ENCODE measurements at places on chromosomes 1 and 21.

- no peak for DNase-seq
Observed at GRCh38 chr21:31599013-31599412, 60.5 kb upstream of the SOD1 start.

- no peak for DNase-seq
Observed at GRCh38 chr1:105343317-105343716, 1593.6 kb downstream of the AMY1C start.

DNA sequence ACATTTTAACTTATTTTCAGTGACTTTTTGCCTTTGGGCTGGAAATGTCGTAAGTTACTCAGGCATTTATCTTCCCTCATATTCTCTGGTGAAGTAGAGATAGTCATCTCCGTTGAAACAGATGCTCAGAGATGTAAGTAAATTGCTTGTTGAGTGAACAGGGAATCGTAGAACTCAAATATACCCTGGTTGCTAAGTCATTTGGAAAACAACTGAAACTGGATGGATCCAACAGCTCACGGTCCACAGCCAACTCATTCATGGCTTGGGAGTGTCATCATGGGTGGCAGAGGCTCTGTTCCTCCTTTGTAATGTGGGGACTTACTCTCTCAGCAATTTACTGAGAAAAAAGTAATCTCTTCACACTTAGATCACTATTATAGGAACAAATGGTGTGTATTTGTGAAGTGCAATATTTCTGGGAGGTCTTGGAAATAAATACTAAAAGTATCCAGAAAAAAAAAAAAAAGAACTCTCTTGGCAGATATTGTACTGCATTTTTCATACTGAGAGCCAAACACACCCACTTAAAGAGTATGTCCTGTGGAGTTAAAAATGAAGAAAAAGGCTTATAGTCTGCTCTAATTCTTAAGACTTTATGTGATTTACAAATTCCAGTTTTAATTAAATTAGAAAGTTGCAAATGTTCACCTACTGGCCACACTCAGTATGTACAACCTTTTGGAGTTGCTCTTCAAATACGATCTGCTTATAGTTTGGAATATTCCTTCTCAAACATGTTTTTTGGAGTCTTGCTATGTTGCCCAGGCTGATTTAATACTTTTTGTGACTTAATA is 107.4 kb downstream of the LEPR start:
- DNase-seq, result no peak

DNA sequence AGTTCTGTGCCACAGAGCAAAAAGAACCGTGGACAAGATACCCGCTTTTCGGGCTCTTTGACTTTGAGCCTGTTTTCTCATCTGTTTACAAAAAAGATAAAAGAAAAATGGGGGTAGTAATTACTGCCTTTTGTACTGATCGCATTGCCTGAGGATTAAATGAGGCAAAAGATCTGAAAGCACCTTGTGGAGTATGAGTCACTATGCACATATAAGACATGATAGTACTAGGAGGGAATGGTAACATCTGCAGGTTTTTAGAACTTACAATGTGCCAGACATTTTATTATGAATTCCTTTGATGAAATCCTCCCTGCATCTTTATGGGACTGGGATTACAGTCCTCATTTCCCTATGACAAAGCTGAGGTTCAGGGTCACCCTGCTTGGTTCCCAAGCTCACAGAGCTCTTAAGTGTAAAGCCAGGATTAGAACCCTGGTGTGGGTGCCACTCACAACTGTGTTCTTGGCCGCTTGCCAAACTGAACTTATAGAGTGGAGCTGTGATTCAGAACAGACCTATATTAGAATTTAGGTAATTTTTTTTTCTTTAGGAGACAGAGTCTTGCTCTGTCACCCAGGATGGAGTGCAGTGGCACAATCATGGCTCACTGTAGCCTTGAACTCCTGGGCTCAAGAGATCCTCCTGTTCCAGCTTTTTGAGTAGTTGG is 1.8 kb downstream of the DISC1 start:
- no peak for DNase-seq

DNA sequence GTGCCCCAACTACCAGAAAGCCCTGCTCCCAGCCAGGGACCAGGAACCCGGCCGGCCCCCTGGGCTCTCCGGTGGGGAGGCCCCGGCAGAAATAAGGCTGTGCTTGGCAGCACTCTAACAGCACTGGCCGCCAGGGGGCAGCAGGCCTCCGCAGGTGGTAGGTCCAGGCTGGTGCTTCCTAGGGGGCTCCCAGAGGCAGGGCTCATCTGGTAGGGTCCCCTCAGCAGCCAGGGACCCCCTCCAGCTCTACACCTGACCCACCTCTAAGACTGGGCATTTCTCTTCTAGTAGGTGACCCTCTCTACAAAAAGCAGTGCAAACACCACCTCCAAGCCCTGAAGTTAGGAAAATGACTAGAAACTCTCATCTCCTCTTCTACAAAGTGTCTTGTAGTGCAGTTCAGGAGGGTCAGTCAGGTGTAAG is 85.6 kb downstream of the STUM start:
- DNase-seq, result peak; percentile 37

DNA sequence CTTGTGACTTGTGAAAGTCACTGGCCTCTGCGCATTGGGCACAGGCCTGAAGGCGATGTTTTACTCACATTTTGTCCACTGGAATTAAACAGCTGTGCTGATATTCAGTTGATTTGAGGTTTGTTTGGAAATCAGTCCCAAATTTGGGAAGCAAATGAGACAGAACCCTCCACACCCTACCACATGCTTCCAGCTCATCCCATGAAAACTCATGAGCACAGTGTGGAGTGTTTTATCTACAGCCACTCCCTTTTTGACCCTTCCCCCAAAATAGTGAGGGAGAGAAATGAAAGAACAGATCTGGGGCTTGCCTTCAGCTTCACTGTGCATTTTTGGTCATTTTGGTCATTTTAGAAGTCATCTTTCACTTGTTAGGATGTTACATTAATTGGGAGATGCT is 101.3 kb downstream of the CAMTA1 start:
- DNase-seq, result no peak

GRCh38 chr1:147605591-147605990 is 64.3 kb downstream of the BCL9 start:
- DNase-seq, result no peak

DNA sequence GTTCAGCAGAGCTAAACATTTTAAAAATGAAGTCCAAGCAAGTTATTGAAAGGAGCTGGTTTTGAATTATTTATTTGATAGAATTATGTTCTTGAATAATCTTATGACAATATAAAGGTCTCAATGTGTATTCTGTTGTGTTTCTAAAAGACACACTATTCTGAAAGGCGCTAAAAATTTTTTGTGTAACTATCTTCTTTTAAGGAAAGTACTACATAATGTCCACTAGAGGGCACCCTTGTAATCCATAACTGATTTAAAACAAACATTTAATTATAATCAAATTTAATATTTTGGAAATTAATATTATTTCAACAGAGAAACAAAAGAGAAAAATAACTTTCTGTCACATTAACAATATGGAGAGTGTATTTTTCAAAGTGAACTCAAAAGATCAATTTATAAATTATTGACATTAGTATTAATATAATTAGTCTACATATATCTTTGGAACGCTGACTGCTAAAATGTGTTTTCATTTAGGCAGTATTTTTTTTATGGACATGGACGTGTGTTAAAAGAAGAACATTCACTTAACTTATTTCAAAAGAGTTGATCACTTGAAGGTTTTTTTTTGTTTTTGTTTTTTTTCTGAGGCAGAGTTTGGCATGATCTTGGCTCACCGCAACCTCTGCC is 248.4 kb downstream of the DENND1B start:
- DNase-seq, result no peak

DNA sequence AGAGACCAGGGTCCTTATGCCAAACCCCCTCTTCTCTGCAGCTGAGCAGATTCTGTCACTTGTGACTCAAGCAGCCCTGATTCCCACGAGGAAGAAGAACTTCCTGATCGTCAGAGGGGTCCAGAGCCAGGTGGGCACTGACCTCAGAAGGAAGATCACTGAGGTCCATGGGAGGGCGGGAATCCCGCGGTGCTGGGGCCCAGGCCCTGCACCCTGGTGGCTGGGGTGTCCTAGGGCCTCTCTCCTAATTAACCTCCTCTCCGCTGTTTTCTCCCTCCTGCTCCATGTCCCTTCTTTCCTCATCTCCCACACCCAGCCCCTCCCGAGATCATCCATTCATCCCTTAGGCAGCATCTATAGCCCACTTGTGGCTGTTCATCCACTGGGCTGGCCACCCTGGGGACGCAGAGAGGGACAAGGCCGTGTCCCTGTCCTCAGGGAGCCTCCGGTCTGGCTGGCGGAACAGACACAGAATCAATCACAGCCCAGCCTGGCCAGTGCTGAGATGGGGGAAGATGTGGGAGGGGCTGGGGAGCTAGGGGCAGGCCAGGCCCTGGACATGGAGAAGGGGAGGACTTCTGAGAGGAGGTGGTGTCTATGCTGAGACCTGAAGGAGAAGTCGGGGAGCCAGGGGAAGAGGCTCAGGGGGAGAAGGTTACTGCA is 638.3 kb downstream of the MATN1 start:
- no peak for DNase-seq

DNA sequence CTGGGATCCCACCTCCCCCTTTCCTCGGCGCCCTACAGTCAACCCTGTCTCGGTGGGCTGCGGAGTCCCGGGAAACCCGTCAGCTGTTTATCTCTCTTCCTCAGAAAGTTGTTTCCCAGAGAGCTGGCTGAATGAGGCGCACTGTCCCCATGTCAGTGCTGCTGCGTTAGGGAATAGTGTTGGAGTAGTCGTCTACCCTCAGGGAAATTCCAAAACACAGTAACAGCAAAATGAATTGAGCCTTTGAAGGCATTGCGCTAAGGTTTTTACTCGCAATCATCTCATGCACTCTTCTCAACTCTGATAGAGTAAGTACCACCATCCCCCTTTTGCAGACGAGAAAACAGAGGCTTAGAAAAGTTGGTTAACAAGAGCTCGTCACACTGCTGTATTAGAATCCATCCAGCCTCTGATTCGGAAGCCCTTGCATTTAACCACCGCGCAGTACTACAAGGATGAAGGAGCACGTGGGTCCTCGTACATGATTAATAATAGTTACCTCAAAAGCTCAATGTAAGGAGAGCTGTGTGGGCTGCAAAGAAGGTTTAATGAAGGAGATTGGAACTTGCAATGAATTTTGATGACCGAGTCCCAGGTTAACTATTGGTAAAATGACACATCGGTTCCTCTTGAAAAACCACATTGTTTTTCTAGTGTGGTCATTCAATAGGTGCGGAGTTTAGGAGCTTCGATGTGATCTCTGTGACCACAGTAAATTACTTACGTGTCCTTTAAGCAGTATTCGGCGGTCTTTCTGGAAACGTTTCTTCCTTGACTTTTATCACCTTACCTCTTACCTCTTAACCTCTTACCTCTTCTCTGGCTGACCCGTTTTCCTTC is 788 bp upstream of the EDEM3 start:
- no peak for DNase-seq

GRCh38 chr1:2458687-2459086 is 17.4 kb upstream of the PLCH2 start:
- DNase-seq, result no peak

- no peak for DNase-seq
Observed at GRCh38 chr1:8047686-8048445, 21.8 kb upstream of the ERRFI1 start.

- no peak for DNase-seq
Observed at GRCh38 chr1:229279242-229279641, 8.3 kb downstream of the RAB4A start.

Data from NCI-H2081 treated with DMSO at 0.1 percent for 48 hours (cell line).